ENCODE measurements at places on chromosomes 1 and 21.

- DNase-seq: no peak
Observed at GRCh38 chr1:157302199-157302497, 164.0 kb upstream of the ETV3 start.

DNA sequence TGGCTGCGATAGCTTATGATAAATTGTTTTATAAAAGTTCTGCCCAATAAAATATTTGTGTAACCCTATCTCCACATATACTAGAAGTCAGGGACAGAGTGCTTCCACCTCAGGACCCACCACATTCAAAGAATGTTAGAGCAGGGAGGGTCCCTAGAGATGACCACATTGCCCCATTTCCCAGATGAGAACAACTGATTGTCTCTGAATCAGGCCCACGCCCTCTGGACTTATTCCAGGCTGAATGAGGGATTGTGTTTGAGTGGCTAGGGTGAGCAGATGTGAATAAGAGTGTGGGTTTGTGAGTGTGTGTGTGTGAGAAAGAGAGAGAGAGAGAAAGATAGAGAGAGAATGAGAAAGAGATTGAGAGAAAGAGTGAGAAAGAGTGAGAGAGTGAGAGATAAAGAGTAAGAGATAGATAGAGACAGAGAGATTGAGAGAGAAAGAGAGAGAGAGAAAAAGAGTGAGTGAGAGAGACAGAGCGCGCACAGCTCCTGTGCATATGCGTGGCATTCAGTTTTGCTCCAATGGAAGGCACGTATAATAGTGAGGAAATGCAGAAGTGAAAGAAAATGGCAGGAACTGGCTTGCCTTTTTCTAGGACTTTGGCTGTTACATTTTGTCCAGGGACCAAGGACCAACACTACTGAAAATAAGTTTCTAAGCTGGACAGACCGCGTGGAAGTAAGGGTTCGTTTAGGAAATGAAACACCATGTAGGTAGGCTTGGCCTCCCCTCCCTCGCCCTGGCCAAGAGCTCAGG is 94.1 kb downstream of the ABCA4 start:
- no peak for DNase-seq

- no peak for DNase-seq
Observed at GRCh38 chr1:14689996-14690615, 91.6 kb downstream of the KAZN start.

DNA sequence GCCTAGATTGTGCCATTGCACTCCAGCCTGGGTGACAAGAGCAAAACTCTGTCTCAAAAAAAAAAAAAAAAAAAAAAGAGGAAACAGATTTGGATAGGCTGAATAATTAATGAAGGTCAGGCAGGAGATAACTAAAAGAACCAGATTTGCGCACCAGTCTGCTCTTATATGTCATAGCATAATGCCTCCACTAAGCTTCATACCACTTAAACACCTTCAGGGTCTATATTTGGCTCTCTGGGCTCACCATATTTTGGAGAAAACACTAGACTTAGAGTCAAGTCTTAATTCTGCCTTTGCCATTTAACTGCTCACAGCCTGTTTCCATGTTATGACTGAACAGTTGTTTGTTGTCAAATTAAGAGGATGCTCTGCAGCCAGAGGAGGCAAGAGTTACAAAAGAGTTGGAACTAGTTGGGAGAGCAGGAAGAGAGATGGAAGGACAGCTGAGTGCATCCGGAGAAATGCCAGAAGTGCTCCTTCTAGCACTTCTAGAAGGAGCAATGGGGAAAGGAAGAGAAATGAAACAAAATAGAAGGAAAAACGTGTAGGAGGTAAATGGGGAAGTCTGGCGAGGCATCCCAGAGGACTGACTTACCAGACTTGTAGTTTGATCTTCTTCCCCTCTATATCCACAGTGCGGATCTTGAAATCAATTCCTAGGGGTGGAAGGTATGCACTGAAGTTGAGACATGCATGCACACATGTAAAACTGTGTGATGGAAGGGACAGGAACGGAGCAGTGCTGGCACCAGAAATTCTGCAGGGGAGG is 1.8 kb downstream of the RAB13 start:
- no peak for DNase-seq

DNA sequence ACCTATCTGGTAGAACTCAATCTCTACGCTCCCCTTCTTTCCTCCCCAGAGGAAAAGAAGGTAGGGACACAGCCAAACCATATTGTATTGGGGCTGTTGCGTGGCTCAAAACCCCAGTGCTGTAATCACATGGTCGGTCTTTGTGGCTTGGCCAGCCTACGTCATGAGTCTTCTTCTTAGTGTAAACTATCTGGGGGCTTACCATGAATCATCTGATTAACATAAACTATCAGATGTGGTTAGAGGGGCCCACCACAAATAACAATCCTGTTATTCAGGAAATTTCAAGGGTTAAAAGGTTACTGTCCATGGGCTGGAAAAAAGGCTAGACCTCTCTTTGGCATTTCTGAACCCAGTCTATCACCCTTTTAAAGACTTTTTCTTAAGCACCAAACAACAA is 49.5 kb upstream of the GPR52 start:
- no peak for DNase-seq

DNA sequence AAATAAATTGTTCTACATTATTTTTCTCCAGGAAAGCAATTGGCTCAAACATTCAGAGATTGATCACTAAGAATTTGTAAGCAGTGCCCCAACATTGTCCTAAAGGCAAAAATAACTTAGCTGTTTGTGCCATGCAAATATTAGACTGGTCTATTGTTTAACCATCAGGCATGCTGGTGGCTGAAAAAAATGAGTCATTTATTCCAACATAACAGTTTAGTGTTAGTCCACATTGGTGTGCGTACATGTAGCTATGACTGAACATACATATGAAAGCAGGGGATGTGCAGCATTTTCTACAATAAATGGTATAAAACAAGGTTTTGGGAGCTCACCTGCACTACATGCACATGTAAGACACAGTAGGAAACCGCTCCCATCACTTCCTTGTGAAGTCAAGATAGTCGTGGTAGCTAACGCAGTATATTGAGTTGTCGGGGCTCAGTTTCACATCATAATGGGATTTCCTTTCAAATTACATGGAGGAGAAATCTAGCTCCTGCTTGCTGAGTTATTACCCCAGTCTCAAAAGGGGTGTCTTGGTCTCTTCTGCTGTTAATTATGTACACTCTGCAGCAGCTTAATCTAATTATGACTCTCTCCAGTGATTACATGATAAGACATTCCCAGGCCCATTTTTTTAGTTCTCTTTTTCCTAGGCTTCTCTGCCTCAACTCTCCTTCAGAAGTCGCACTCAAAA is 199.4 kb downstream of the LYPLAL1 start:
- no peak for DNase-seq

- no peak for DNase-seq
Observed at GRCh38 chr1:1732381-1732780, 8.2 kb upstream of the CDK11A start.

DNA sequence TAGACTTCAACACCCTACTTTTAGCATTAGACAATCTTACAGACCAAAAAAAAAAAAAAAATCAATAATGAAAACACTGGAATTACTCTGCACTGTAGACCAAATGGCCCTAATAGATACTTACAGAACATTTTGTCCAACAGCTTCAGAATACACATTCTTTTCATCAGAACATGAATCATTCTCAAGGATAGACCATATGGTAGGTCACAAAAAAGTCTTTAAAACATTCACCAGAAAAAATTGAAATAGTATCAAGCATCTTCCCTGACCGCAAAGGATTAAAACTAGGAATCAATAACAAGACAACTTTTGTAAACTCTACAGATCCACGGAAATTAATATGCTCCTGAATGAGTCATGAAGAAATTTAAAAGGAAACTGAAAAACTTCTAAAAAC is 22.5 kb downstream of the ZNF670 start:
- no peak for DNase-seq

GRCh38 chr1:13825033-13825432 is 125.0 kb downstream of the PRDM2 start:
- DNase-seq: no peak

DNA sequence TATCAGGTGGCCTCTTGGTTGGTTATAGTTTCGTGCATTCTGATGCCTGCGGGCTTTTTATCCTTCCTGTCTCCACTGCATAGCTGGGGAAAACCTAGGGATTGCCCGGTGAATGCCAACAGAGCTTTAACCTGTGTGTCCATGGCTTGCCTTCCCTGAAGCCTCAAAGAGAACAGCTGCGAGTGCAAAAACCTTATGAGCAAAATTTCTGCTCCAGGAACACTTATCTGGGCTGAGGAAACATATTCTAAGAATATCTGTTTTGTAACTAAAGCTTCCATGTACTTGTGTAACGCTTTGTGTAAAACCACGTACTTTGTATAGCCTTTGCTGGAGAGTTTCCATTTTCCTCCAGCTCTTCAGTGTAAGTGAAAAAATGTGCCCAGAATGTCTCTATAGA is 7.2 kb downstream of the CNST start:
- DNase-seq: no peak

- no peak for DNase-seq
Observed at GRCh38 chr1:67418839-67419586, 11.2 kb downstream of the SERBP1 start.

GRCh38 chr1:50930965-50931737 is 28.9 kb downstream of the FAF1 start:
- DNase-seq: no peak

DNA sequence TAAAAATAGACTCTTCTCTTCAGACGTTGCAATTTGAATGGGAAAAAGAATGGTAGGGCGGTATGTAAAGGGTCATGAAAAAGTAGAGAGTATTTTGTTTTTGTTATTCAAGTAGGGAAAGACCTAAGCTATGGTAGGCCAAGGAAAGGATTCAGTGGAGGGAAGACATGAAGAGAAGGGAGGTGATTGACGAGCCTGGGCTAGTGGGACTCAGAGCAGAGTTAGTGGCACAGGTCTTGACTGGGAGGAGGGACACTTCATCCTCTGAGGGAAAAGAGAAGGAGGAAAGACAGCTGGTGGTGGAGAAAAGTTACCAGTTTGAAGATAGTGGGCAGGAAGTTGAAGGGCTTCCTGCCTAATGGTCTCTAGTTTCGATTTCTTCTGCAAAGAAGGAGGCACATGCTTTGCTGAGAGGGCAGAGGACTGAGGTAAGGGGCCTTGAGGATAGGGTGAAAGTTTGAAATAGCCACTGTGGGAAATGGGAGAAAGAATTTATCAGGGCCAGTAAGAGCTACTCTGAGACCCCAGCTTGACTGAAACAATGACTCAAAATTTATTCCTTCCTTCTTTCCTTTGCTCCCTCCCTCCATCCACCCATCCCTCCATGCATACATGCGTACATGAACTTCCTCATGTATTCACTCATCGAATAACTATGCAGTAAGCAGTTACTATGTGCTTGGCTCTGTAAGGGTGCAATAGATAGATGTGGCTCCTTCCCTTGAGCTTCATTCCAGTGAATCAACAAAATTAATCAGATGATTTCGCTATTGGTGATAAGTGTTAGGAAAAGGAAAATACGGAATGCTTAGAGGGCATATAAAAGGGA is 4.2 kb downstream of the CD48 start:
- no peak for DNase-seq

DNA sequence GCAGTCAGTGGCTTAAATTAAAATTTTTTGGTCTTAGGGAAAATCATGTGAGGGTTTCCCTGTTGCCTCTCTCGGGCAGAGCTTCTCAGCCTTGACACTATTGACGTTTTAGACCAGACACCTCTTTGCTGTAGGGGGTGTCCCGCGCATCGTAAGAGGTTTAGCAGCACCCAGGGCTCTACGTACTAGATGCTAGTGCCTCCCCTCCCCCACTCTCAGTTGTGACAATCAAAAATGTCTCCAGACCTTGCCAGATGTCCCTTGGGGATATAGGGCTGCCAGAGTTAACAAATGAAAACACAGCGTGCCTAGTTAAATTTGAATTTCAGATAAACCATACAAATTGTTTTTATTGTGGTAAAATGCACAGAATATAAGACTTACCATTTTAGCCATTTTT is 293.3 kb downstream of the DISC1 start:
- peak; percentile 29 for DNase-seq

GRCh38 chr21:44484498-44485253 is 29.4 kb downstream of the LRRC3 start:
- DNase-seq: no peak

DNA sequence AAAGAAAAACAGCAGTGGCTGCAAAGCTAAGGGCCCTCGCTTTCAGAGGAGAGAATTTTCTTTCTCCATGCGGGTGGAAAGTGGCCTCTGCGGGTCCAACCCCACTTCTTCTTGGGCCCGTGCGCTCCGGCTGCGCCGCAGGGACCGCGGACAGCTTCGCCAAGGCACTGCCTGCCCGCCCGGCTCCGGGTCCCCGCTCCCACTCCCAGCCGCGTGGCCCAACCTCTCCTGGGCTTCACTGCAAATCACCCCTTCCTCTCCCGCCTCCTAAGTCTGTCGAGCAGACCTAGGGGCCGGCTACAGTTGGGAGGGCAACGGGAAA is 1.0 kb upstream of the RUNX3 start:
- no peak for DNase-seq

DNA sequence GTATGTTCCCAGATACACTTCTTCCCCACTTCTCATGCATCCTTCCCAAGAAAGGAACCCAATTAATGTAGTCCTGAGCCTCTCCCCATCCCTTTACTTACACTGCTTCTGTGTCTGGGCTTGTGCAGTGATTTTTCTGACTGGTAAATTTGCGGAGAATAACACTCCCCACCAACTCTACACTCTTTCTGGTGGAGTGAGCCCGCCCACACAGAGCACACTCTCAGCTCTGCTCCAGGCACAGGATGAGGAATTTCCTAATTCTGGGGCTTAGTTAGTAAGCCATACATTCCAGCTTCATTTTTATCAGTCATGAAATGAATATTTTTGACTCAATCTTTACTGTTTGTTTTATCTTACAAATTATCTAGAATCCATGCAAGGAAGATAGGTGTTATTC is 38.6 kb downstream of the FMO4 start:
- DNase-seq: no peak

DNA sequence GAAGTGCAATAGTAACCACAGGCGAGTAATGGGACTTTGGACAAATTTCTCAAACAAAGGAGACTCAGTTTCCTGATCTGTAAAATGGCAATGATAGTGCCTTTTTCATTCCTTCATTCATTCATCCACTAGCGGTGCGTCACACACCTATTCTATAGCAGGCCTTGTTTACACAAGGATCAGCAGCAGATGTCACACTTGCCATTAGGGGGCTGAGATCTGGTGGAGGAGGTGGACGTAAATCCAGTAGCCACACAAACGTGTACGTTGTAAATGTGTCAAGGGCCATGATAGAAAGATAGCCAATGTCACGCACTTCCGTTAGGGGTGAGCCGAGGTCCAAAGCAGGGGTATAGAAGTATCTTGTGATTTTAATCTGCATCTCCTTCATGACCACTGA is 34.2 kb downstream of the SERINC2 start:
- DNase-seq: no peak

DNA sequence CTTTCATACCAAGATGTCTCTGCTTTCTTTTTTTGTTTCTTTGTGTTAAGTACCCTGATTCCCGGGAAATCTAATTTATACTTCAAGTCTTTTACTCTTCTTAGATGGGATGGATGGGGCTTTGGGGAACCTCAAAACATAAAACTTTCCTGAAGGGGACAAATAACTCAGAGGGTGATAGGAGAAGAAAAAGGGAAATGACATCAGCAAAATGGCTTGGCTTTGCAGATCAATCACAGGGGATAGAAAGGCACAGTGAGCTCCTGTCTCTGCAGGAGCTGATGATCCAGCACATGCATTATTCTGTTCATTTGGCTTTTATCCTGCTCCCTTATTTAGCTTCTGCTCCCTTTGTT is 1.4 kb upstream of the CA14 start:
- DNase-seq: no peak

Measured in NCI-H524 (cell line).